ENCODE measurements at places on chromosomes 11 and 22.

GRCh38 chr11:131688048-131688693 lies 317.8 kb downstream of the NTM start:
- no peak for DNase-seq

GRCh38 chr22:50115693-50116092 lies 25.9 kb downstream of the MOV10L1 start:
- DNase-seq, result no peak

- DNase-seq, result no peak
Observed at GRCh38 chr11:76041208-76041607, 165.1 kb downstream of the WNT11 start.

DNA sequence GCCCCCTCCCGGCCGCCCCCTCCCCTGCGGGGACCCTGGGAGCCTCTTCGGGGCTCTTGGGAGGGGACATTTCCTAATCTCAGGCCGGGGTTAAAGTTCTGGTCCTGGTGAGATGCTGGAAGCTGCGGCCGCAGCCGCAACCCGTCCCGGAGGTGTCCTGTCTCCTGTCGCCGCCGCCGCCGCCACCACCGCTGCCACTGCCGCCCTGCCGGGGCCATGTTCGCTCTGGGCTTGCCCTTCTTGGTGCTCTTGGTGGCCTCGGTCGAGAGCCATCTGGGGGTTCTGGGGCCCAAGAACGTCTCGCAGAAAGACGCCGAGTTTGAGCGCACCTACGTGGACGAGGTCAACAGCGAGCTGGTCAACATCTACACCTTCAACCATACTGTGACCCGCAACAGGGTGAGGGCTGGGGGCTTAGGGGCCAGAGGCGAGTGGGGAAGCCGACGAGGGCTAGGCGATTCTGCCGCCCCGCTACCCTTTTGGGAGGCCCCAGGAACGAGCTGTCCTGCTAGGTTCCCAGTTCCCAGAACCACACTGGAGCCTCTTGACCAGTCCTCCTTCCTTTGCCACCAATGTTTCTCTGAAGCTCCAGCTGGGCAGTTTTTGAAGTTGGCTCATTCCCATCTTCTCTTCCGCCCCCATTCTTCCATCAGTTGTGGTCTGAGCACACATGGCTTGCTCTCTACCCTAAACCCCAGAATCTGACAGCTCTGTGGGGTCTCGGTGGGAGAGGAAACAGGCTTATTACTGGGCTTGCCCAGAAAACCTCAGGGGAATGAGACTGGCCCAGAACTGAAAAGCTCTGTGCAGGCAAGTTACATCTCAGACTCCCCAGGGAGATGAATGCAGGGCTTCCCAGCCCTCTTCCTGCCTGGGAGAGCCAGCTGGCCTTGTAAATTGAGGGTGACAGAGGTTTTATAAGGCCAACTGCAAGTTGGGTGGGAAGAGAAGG lies 781 bp downstream of the SIDT2 start:
- DNase-seq, result no peak

- no peak for DNase-seq
Observed at GRCh38 chr22:32855045-32855756, 53.7 kb downstream of the TIMP3 start.

- no peak for DNase-seq
Observed at GRCh38 chr22:38313384-38313955, 3.8 kb downstream of the CSNK1E start.

- DNase-seq, result no peak
Observed at GRCh38 chr11:123640677-123641494, 13.5 kb downstream of the SCN3B start.

DNA sequence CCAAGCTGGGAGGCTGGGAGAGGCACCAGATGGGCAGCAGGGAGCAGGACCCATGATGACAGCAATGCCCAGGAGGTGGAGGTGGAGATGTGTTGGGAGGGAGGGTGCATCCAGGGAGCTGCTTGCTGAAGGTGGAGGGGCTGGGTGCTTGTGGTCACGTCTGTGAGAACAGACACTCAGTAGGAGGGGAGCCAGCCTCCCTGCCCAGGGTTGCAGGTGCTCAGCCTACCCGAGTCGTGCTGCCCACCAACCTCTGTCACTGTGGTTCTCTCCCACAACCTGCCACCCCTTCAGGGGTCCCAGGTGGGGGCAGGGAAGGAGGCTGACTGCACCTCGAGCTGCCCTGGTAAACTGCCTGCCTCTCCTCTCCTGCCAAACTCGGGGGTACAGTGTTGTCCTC lies 5.5 kb downstream of the PRDX5 start:
- DNase-seq, result no peak

DNA sequence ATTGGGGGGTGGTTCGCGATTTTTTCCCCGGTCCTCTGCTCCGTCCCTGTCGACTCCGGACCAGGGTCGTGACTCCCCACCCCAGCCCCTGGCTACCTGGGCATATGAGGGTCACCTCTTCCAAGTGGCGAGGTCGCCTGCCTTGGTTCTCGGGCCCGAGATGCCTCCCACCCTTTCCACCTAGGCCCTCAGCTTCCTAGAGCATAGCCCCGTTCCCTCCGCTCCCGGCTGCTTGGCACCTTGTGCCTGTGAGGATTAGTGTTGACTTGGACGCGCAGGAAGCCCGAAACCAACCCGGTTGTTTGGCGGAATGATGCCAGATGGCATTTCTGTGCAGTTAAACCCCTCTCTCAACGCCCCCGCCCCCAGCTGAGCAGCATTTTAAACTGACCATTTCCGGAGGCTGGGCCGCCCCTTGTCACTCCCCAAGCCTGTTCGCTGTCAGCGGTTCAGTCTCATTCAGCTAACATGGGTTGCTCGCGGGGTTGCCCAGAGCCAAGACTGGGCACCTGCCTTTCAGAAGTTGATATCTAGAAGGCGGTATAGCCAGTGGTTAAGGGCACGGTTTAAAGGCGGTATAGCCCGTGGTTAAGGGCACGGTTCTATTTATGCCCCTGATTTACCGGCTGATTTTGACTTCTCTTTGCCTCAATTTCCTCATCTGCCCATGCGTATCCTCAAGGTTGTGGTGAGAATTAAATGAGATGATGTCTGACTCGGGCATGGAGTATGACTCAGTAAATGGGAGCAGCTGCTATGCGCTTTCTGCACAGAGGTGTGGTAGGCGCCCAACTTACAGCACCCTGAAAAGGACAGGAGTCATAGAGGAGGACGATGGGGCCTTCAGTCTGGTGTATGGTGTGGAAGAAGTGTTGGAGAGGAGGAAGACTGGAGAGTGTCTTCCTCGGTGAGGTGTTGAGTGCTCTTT lies 639 bp downstream of the INCENP start:
- DNase-seq, result no peak

- no peak for DNase-seq
Observed at GRCh38 chr11:134727204-134727603, 315.2 kb upstream of the B3GAT1 start.

- no peak for DNase-seq
Observed at GRCh38 chr11:68455485-68455884, 5.1 kb upstream of the PPP6R3 start.

- peak; percentile 5 for DNase-seq
Observed at GRCh38 chr22:22954656-22955055, 67.0 kb downstream of the IGLL5 start.

- DNase-seq, result no peak
Observed at GRCh38 chr11:100602716-100603115, 84.4 kb upstream of the ARHGAP42 start.

DNA sequence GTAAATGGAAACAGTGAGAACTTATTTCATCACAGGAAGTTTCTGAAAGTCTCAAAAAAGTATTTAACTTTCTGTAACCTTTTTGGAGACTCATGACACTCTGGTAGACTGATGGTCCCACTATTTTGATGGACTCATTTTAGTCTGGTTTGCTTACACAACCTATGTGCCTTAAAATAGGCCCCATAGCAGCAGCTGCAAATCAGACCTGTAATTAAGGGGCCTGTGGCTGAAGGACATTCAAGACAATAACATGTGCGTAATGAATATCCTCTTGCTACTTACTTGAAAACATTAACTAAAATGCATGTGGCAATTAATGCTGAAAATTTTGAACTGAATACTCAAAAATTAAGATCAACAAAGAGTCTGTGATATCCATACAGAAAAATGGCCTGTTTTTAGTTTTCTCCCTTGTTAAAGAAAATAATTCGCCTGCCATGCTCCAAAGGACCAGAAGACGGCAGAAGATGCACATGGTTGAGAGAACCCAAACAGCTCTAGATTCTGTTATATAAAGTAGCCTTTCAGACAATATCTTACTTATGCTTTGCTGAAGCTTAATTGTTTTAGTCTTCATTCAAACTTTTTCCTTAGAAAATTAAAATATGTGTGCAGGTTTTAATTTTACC lies 568.5 kb downstream of the KCNA4 start:
- no peak for DNase-seq

GRCh38 chr22:39648630-39648950 lies 78.0 kb downstream of the CACNA1I start:
- no peak for DNase-seq

DNA sequence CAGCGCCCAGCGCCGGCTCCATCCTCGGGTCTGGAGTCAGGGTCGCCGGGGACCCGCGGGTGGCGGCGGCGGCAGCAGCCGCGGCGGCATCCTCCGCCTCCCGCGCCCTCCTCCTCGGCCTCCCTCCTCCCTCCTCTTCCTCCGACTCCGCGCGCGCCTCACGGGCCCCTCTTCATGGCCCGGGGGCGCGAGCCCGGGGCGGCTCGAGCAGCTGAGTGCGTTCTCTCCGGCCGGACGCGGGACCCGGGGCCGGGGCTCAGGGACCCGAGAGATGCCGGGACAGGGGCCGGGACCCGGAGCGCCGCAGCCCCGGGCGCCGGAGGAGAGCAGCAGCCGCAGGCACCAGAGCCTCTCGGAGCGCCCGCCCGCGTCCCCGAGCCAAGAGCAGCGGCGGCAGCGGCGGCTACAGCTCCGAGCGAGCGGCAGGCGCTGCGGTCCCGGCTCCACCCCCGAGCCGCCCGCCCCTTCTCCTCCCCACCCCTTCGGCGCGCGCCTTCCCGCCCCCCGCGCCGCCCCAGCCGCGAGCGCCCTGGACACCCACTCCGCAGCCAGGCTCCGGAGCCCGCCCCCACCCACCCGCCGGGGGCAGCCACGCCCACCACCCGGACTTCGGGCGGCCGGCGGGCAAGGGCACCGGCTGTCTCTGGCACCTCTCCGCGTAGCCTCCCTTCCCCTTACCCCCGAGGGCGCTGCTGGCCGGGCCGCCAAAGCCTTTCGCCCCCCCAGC lies at the start of gene CHST1:
Gene CHST1 (minus strand): TSS at position 417 of the 727 bp plus-strand sequence. CDS start 14,699 bp downstream, outside the sequence.
- DNase-seq, result no peak

- DNase-seq, result no peak
Observed at GRCh38 chr11:96155627-96156378, 187.2 kb downstream of the MAML2 start.

DNA sequence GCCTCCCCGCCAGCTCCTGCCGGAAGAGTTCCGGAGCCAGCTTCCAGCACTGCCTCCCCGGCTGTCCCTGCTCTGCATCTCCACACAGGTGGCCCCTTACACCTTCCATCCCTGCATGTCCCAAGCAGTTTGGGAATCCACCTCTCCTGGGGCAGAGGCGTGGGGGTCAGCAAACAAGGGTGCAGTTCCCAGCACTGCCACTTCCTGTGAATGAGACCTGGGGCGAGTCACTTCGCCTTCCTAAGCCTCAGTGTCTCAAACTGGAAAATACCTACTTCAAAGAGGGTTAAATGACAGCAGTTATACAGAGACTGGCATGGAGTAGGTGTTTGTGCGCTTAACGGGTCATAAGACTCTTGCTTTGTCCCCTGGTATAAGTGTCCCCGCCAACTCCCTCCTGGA lies 5.2 kb downstream of the CYTH4 start:
- no peak for DNase-seq

- no peak for DNase-seq
Observed at GRCh38 chr11:46969379-46969778, 32.8 kb downstream of the CSTPP1 start.

DNA sequence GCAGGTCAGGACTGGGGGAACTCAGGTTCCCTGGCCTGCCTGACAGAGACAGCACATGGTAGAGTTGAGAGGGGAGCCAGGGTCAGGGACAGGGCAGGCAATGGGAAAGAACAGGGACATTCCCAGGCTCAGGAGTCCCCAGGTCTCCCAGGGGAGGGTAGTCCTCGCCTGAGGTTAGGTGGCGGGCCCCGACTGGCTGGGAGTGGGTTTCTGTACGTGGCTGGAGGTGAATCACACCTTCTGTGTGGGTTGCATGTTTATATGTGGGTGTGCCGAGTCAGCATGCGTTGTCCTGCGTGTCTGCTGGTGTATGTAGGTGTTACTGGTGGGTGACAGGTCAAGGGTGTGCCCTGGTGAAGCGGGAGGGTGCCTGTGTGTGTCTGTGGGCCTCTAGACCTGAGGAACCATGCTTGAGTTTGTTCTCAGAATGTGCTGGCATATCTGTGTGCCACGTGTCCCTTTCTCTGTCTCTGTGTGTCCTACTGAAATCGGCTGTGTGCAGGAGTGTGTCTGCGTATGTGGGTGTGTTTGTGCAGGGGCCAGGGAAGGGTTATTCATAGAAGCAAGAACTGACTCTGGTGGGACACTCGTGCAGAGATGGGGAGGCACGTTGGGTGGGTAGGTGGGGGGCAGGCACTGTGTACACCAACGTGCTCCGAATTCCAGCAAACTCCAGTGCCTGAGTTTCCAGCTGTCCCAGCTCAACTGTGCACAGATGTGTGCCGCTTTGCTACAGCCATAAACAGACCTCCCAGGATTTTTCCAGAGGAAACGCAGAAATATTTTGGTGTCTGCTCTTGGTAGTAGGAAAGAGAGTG lies 23.8 kb upstream of the OAF start:
- peak; percentile 4 for DNase-seq

DNA sequence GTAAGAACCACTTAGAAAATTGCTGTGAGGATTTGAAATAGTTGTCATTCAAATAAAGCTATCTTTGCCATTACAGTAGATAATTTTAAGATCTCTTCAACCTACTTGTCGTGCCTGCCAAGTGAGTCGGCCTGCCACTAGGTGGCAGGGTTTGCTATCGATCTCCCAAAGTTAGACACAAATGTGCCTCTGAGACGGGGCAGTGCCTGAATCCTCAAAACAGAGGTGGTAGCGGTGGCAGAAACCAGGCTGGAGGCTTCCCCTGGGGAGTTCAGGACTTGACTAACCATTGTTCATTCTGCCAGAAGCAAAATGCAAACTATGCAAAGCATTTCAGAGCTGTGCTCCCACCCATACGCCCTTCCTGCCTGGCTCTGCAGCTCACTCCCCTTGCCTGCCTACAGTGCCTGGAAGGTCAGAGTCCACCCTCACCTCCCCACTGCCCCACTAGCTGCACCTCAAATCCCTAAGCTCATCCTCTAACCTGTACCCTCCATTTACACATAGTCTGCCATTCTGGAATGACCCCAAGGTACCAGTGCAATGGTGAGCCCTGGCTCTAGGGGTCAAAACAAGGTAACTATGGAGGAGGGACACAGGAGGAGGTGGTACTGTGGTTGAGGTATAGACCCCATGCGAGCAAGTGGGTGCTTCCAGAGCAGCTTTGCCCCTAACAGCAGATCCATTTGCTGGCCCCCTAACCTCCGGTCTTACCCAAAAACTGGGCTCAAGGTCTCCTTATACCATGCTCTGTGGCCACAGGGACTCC lies 82.1 kb downstream of the C11orf58 start:
- peak; percentile 38 for DNase-seq

DNA sequence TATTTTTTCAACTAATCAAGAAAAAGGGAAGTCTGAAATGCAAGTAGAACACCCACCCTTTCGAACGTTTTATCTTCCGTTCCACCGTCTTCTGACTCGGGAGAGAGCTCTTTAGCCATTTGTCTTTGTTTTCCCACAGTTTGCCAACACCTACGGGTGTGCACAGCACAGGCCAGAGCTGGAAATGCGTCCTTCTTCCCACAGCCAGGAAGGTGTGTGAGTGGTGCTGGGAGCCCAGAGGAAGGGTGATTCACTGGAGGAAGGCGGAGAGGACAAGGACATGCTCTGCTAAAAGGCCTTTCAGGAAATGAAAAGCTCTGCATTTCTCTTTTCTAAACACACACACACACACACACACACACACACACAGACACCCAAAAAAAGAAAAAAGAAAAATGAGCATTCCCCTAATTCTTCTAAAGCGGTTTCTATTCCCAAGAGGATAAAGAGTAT lies 18.5 kb downstream of the ENDOD1 start:
- no peak for DNase-seq
